Cardiac muscle cell (in vitro differentiated cells and primary cell): ENCODE measurements at places on chromosomes 12 and 14.

DNA sequence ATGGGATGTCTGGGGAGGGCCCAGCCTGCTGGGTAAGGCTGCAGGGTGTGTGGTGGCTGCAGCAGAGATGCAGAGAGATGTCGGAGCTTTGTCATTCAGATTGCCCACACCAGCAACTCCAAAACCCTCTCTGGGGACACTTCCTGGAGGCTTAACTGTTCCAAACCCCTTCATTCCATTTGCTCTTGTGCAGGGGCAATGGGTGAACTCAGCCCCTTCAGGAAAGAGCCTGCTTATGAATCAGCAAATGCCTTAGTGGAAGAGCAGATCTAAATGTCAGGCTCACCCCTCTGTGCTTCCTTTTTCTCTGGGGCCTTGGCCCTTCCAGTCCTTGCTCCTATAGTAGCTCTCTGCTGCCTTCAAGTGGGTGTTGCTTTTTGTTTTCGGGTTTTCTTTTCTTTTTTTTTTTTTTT lies 36.7 kb upstream of the GPATCH2L start:
- DNase-seq = no peak

DNA sequence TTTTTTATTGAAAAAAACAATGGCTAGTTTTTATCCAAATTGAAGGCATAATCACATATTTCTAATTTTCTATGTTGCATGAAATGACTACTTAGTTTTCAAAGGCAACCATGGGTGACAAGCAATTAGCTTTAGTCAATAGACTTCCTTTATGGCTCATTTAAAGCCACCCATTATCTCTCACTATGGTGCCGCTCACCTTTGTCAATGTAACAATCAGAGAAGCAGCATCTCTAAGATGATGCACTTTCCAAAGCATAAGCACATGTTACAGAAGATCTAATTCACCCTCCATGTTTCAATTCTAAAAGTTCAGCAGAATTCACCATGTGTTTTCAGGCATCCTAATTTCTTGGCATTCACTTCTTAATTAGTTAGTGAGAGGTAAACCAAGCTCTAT lies 166.6 kb upstream of the RPL10L start:
- DNase-seq = no peak

DNA sequence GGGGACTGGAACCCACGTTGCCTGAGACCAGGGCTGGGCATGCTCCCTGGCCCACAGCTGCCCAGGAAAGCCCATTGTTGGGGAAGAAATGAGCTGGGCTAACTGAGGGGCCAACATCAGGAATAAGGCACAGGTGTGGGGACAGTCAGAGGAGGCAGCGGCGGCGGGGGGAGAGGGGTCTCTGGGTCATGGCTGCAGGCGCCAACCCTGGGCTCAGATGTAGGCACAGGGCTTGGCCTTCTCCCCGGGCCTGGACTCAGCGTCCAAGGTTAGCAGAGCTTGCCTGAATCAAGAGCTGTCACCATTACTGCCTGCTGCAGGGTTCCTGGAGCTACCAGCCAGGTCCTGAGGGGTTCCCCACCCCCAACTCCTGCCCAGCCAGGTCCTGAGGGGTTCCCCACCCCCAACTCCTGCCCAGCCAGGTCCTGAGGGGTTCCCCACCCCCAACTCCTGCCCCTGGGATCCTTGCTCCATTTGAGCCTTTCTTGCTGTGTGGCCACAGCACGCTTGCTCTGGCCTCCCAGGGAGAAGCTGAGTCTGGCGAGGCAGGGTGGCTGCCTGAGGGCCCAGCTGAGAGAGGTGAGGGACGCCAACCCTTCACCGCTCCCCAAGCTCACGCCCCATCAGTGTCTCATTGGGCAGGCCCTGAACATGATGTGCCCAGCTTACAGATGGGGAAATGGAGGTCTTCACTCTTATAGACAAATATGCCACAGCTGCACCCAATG lies 6.2 kb downstream of the CHGA start:
- no peak for DNase-seq

DNA sequence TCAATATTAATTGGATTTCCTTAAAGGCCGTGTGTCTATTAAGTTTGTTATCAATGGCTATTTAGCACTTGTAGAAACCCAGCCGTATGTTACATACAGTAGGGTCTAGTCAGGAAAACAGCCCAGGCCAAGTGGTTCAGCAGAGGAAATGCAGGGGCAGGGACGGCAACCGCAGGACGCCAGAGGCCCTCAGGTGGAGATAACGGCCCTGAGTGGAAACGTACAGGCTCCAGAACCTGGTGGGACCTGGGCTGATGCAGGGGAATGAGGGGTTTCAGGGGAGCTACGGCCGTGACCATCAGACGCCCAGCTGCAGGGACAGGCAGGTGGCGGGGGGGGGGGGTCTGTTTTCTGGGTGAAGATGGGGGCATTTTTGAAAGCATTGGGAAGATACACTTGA lies 3.7 kb upstream of the ANKLE2 start:
- no peak for DNase-seq

- DNase-seq = no peak
These were observed 80.2 kb downstream of the BAZ1A start for GRCh38 chr14:34794941-34795340.

- DNase-seq = peak; percentile 73
These were observed 1124.7 kb downstream of the FLRT2 start for GRCh38 chr14:86654558-86655184.

- no peak for DNase-seq
These were observed 183.1 kb downstream of the CAND1 start for GRCh38 chr12:67452119-67452805.

- no peak for DNase-seq
These were observed 20.8 kb upstream of the P2RX4 start for GRCh38 chr12:121189131-121189530.

DNA sequence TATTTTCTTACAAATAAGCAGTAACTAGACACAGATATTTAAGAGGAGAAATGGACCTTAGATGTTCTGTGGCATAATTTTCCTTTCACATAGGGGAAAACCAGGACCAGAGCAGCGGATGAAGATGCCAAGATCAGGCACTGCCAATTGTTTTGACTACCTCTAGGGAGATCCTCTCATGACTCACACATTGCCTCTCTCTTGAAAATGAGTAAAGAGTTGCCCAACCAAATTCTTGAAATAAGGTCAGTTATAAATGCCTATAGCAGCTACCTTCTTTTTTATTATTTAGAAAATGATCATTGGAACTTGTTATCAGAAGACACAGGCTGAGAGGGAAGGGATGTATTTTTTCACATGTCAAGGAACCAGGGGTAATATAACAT lies 263.4 kb upstream of the PLEKHG7 start:
- peak; percentile 72 for DNase-seq

GRCh38 chr14:26598672-26599131 lies 869 bp upstream of the NOVA1 start:
- DNase-seq = no peak

GRCh38 chr14:56490379-56490778 lies 89.2 kb upstream of the TMEM260 start:
- peak; percentile 57 for DNase-seq

DNA sequence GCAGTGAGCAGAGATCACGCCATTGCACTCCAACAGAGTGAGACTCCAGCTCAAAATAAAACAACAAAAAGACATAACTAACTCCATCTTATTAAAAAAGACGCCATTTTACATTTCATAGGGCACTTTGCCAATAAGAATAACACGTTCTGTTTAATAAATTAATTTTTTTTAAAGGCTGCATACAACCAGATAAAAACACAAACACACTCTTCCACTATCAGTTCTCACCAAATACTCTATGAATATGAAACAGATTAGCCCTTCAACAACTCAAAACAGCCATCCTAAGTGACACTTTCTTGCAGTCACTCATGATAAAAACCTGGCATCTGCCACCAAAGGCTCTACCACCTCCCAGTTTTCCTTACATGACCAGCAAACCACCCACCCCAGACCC lies 16.1 kb downstream of the AICDA start:
- no peak for DNase-seq
